ENCODE measurements at places on chromosomes 1 and 21.

GRCh38 chr1:17915511-17916197, 160.5 kb downstream of the ACTL8 start:
- no peak for DNase-seq

DNA sequence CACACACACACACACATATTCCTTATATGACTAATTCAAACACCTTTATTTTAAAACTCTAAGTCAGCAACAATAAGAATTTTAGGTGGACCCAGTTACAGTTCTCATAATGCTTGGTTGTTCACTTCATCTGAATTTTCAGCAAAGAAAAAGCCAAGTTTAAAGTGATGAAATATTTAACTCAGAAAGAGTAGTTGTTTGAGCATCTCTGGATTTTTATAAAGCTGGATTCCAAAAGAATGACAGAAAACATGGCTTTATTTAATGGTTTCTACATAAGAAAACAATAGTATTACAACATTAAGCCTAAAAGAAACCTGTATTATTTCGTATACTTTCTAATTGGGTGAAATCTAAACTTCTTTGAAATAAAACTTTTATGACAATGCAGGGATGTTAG, 54.2 kb upstream of the ADAMTS5 start:
- no peak for DNase-seq

DNA sequence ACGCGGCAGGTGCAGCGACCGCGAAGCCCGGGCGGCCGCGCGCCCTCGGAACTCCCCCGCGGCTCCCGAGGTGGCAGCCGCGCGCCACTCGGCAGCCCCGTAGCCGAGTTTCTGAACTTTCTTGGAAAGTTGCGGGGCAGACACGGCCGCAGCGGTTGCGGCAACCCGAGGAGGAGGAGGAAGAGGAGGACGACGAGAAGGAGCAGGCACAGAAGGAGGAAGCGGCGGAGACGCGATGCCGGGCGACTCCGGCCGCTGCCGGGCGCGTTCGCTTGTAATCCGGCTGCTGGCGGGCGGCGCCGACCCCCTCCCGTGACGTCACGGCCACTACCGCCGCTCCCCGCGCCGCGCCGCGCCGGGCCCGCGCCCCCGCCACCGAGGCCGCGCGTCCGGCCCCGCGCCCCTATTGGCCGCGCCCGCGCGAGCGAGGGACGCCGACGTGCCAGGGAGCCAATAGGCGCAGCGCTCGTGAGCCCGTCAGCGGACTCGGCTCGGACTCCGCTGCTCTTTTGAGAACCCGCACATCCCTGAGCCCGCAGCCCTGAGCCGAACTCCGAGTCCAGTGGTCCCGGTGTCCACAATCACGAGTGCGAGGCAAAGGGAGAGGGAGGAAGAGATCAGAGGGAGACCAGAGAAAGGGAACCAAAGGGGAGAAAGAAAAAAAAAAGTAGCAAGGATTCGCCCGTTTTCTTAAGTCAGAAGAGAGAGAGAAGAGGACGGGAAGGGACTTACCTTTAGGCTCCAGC, 736 bp upstream of the BARHL2 start:
- DNase-seq = no peak

DNA sequence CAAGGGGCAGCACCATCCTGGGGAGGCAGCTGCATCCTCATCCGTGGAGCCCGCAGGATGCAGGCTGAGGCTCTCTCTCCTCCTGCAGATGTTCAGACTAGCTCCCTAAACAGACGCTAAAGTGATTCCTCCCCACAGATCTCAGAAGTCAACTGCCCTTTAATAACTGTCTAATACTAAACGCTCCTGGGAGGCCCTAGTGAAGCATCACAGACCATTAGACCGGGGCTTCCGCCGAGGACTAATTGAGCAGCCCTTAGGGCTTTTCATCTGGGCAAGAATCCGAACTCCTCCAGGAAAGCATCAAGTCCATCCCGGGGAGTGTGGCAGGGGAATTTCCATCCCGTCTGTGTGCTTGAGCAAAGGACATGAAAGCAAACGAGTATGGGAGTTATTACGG, 40.4 kb downstream of the PRDM16 start:
- DNase-seq = no peak

GRCh38 chr1:51306950-51307349, 23.4 kb downstream of the TTC39A start:
- DNase-seq = no peak

- no peak for DNase-seq
These were observed 155.9 kb upstream of the HMCN1 start for GRCh38 chr1:185578293-185578692.

GRCh38 chr1:24385160-24385940, 28.2 kb downstream of the STPG1 start:
- no peak for DNase-seq

DNA sequence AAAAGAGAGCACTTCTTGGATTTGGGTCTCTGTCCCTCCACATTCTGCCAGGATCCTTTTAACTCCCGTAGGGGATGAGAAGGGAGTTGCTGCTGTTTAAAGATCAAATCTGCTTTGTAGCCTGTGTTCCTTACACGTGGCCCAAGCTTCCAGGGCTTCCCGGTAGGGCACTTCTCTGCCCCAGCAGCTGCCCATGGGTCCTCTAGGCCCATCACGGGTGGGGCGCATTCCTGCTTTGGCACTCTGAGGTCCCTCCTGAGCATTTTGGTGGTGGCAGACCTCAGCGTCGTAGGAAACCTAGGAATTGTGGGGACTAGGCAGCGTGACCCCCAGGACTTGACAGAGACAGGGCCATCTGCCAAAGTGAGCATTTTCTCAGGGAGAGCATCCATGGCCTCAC, 420.3 kb upstream of the VAMP3 start:
- no peak for DNase-seq

DNA sequence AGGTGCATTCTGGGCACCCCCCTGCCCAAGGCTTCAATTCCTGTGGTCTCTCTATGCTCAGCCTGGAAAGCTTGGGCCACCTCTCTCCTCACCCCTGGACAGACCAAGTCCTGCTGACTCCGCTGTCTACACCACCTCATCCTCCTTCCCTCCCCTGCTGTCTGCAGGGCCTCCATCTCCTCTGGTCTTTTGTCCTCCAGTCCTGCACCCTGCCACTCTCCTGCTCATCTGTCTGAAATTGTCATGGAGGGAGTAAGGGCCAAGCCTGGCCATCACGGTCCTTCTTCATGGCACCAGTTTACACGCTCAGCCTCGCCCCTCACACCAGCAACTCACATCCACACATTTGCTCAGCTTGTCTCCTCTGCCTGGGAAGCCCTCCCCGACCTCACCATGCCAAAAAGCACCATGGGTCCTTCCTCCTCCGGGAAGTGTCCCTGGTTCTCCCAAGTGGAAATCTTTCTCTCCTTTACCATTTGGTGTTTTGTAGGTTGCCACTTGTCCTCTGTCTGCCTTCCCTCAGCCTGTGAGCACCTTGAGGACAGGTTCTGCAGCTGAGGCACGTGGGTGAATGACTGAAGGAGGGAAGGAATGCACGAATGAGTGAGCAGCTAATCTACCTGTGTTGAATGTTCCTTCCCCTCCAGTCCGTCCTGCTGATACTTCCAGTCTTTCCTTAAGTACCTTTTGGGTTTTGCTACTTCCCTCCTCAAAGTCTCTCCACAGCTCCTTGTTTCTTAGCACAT, 2.1 kb upstream of the SLC2A1 start:
- no peak for DNase-seq

DNA sequence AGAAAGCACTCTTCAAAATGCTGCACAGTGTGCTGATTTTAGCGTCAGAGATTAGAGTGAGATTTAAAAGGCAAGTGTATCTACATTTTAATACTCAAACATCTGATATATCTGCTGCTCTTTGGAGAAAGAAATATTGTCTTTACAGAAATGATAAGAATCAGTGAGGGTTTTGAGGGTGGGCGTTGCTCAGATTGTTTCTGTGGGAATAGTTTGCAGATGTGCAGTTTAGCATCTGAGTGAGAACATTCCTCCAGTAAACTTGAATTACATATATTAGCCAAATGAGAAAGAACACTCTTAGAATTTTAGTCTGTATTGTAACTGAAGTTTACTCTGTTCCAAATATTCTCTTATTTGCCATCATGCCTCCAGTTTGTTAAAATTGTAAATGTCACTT, 549.2 kb downstream of the NEGR1 start:
- no peak for DNase-seq

DNA sequence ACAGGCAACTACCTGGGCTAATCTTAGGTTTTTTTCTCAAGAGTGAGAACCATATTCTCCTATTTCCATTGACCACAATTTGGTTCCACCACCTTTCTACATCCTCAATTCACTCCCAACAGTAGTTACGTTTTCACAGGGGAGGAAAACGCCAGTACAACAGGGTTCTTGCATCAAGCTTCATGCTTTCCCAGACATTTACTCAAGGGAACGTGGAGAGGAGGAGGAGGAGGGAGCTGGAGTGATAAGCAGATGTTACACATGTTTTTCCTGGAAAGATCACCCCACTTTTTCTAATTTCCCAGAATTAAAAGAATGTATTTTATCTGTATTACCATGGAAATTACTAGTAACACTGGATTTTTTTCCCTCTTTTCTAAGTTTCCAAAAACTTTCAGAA, 58.3 kb downstream of the RGS5 start:
- DNase-seq = no peak

GRCh38 chr1:150999926-151000325, 6.8 kb downstream of the MINDY1 start:
- no peak for DNase-seq

DNA sequence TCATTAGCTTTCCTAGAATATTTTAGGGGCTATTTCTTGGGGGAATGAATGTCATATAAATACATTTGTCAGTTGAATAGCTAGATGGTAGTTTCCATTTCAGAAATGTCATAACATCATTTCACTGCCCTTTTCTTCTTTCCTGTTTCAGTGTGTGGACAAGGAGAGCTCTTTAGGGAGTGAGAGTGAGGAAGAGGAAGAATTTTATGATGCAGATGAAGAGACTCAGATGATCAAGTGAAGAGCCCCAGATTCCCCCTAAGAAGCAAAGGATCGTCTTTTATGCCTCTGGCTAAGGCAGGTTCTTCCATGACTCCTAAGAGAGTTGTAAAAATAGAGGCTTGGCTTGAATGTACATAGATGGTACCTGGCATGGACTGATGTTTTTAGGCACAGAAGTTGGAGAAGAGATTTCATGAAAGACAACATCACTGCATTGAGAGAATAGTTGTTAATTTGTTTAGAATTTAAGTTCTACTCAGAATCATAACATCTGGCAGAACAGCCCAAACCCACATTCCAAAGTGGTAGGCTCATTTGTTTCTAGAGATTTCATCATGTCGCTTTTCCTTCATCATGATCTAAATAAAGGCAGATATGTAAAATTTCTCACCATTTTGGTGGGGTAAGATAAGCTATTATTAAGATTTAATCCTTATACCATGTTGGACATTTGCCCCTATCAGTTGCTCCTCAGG, 44.2 kb upstream of the MAB21L3 start:
- DNase-seq = no peak

DNA sequence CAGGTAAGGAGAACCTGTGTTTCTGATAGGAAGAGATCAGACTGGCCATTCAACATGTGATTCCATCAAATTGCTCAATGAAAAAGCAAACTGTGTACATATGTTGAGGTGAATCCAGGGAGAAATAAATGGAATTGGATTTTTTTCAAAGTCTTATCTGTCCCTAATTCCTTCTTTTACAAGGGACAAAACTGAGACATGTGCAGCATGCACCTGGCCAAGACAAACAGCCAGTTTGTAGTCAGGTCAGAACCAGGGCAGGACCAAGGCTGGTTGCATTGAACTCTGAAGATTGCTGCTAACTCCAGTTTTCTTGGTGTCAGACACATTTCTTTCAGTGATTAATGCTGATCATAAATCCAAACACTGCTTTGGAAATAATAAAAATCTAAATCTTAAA, 69.6 kb upstream of the CCDC190 start:
- no peak for DNase-seq

DNA sequence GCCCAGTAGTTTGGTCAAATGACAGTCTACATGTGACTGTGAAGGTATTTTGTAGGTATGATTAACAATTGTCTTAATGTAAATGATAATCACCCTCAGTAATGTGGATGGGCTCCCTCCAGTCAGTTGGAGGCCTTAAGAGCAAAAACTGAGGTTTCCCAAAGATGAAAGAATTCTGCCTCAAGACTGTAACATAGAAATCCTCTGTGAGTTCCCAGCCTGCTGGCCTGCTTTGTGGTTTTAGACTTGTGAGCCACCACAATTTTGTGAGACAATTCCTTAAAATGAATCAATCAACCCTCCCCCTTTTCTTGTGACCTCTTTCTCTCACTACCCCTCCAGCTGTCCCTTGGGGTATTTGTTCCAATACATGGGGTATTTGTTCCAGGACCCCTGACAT, 226.4 kb upstream of the DPYD start:
- DNase-seq = no peak

DNA sequence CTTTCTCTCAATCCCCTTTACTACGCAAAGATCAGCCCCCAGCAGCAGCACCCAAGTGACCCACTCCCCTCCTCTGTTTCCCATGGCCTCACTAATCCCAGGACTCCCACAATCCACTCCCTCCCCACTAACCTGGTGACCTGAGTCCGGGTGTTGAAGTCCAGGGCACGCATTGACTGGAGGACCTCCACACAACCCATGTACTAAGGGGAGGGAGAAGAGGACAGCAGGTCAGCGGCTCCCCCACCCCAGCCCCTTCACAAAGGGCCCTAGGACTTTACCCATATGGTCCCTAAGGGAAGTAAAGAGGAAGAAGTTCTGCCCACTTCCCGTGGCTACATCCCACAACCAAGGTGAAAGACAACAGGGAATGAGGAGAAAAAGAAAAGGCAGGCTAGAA, 1.3 kb downstream of the SHC1 start:
- DNase-seq = no peak

GRCh38 chr21:46095083-46095719, 2.7 kb upstream of the COL6A2 start:
- peak; percentile 43 for DNase-seq

DNA sequence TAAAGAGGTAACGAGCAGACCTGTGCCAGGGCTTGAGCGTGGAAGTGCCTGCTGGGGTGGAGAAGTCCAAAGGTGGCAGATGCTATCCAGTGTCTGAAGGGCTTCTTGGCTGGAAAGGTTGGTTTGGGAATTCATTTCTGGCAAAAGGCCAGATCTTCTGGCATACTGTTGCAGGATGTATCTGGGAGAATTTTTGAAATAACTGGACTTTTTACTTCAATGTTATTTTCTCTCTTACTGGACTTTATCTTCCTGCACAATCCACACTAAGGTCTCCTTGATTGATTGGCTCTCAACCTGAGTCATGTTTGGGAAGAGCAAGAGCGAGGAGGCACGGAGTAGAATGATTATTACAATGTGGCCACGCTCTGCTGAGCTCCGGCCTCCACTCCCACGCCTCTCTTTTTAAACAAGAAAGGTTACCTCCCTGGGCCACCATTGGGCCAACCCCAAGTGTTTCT, 278.4 kb downstream of the TM2D1 start:
- no peak for DNase-seq

GRCh38 chr1:25933479-25934365, 27.5 kb upstream of the STMN1 start:
- no peak for DNase-seq

GRCh38 chr1:26882696-26883463, 7.2 kb downstream of the GPN2 start:
- no peak for DNase-seq
